ENCODE measurements at places on chromosomes 7 and 10. TPM values are rescaled to one million over a fixed set of nuclear protein-coding genes. Genes with fewer than 3 reads are reported as not detected.
A peak's percentile ranks its signal among the peaks of the same experiment; 100 is the strongest.

Gene DDC
- 0.85 TPM for total RNA-seq

Gene CLDN3
- total RNA-seq = not detected

Gene TUBAL3
- total RNA-seq = not detected

- no peak for DNase-seq
- no peaks in the 10 kb centered on the region for H3K27me3 ChIP-seq
- H3K4me3 ChIP-seq = no peak overlapping the region
- H3K36me3 ChIP-seq = no peaks in the 10 kb centered on the region
- no peaks in the 10 kb centered on the region for H3K4me1 ChIP-seq
Measured at GRCh38 chr10:53140506-53140905, 367.9 kb upstream of the MBL2 start.

- H3K27me3 ChIP-seq = no peaks in the 10 kb centered on the region
- H3K4me1 ChIP-seq = no peaks in the 10 kb centered on the region
- H3K4me3 ChIP-seq = peak within 1 kb of the TSS; percentile 64
- no peaks in the 10 kb centered on the region for H3K36me3 ChIP-seq
- peak within 1 kb of the TSS; percentile 45 for H3K27ac ChIP-seq
- no peak for DNase-seq
Measured at GRCh38 chr7:150631866-150632864, at the start of gene GIMAP6. Gene GIMAP6, minus strand, starts transcription at chr7:150632385. Its CDS starts 2,243 bp downstream, at chr7:150630142.

DNA sequence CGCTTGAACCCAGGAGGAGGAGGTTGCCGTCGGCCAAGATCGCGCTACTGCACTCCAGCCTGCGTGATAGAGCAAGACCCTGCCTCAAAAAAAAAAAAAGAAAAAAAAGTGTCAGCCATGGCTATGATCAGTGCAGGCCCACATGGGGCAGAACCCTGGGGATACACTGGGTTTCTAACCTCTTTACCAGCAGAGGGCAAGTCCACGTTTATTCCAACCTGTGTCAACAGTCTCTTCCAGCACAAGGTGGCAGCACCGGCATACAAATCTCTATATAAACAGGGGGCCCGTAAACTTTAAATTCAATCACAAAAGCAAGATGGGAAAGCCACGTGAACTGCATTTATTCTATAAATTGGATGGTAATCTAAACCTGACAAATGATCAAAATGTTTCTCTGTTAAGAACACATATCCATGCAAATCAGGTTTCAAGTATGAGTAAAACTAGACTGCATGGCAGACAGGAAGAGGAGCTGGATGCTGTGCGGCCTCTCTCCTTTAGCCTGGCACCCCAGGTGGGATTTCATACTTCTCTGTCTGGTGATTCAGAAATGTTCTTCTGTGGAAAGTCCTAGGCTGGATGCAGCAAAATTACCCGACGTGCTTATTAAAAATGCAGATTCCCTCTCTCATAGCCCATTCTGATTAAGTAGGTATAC, 60.0 kb upstream of the STEAP1B start:
- H3K27ac ChIP-seq = no peak overlapping the region
- H3K4me1 ChIP-seq = peaks cover 24% of the 10 kb centered on the region
- no peaks in the 10 kb centered on the region for H3K27me3 ChIP-seq
- DNase-seq = peak; percentile 35
- no peak overlapping the region for H3K4me3 ChIP-seq

All from thoracic aorta (tissue), 2 donors.